PC-3 (cell line): ENCODE measurements at places on chromosomes 3 and 15. TPM values are rescaled to one million over a fixed set of nuclear protein-coding genes. Genes with fewer than 3 reads are reported as not detected.

- peak; percentile 55 for DNase-seq
- H3K27me3 ChIP-seq: no peaks in the 10 kb centered on the region
- no peak overlapping the region for H3K27ac ChIP-seq
- no peak overlapping the region for H3K4me3 ChIP-seq
- peaks cover 1% of the 10 kb centered on the region; the same call in 1 of the 2 replicates for H3K4me1 ChIP-seq
Observed at GRCh38 chr3:128068156-128068620, 16.0 kb downstream of the SEC61A1 start.

- 0 out of 2 replicates have a peak, but pooled peaks cover 5% of the 10 kb centered on the region for H3K27me3 ChIP-seq
- DNase-seq: peak; percentile 31
- H3K4me1 ChIP-seq: no peaks in the 10 kb centered on the region
- H3K36me3 ChIP-seq: no peaks in the 10 kb centered on the region
Observed at GRCh38 chr3:58657571-58658141, 8.9 kb downstream of the FAM3D start.

DNA sequence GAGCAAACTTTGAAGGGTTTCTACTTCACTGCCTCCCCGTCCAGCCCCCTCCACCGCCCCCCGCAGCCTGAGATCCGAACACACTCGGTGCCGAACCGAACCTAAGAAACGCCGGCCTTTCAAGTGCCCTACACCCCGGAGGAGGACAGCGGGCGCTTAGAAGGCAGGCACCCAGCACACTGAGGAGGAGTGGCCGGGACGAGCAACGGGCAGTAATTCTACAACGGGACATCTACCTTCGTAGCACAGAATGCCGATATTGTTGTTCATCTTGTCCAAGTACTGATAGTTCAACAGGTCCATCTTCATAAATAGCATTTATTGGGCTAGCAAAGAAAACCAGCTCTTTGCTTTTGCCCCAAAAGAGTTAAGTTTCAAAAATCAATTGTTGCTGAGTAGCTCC, 513 bp downstream of the VGLL4 start:
- peak; percentile 44 for DNase-seq
- peak overlapping the region; percentile 84 for H3K4me3 ChIP-seq
- peak overlapping the region; percentile 74 for H3K27ac ChIP-seq
- H3K4me1 ChIP-seq: peaks cover 12% of the 10 kb centered on the region; the same call in 1 of the 2 replicates
- H3K27me3 ChIP-seq: no peaks in the 10 kb centered on the region

- H3K4me3 ChIP-seq: peak overlapping the region; percentile 97
- no peaks in the 10 kb centered on the region for H3K36me3 ChIP-seq
- no peaks in the 10 kb centered on the region for H3K27me3 ChIP-seq
- no peak for DNase-seq
Observed at GRCh38 chr15:64990168-64990470, 405 bp upstream of the SPG21 start.

- H3K36me3 ChIP-seq: peaks cover 54% of the 10 kb centered on the region
- H3K27me3 ChIP-seq: no peaks in the 10 kb centered on the region
- no peaks in the 10 kb centered on the region for H3K4me1 ChIP-seq
- no peak for DNase-seq
- no peak overlapping the region for H3K4me3 ChIP-seq
Observed at GRCh38 chr3:52253314-52254304, 8.1 kb downstream of the PPM1M start.

- H3K27me3 ChIP-seq: no peaks in the 10 kb centered on the region
- H3K4me1 ChIP-seq: no peaks in the 10 kb centered on the region
- DNase-seq: no peak
- no peaks in the 10 kb centered on the region for H3K36me3 ChIP-seq
- no peak overlapping the region for H3K27ac ChIP-seq
Observed at GRCh38 chr3:129820587-129820986, 72.9 kb downstream of the TMCC1 start.

- no peaks in the 10 kb centered on the region for H3K4me1 ChIP-seq
- H3K36me3 ChIP-seq: no peaks in the 10 kb centered on the region
- DNase-seq: no peak
- H3K27ac ChIP-seq: no peak overlapping the region
Observed at GRCh38 chr3:157832588-157832987, 273.6 kb downstream of the SHOX2 start.

GRCh38 chr3:162626172-162626571, 1129.6 kb downstream of the OTOL1 start:
- no peak overlapping the region for H3K27ac ChIP-seq
- H3K27me3 ChIP-seq: no peaks in the 10 kb centered on the region
- no peaks in the 10 kb centered on the region for H3K36me3 ChIP-seq
- H3K4me1 ChIP-seq: no peaks in the 10 kb centered on the region
- H3K4me3 ChIP-seq: no peak overlapping the region

GRCh38 chr15:90644952-90645725, 72.0 kb upstream of the BLM start:
- peaks cover 17% of the 10 kb centered on the region for H3K4me1 ChIP-seq
- no peaks in the 10 kb centered on the region for H3K36me3 ChIP-seq
- DNase-seq: no peak
- no peaks in the 10 kb centered on the region for H3K27me3 ChIP-seq

DNA sequence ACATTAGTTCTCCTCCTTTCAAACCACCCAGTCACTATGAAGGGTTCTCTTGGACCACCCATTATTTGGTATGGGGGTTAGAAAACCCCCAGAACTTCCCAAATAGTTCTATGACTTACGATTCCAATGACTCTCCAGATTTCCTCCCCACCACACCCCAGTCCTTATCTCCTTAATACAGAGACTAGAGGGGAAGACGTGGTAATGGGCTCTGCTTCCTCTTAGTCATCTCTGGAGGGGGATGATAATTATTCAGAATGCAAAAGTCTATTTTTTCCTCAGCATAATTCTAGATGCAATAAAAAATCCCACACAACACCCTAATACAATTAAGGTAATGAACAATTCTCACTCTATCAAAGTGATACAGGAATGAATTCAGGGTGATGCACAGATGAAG, 48.9 kb upstream of the CFAP161 start:
- DNase-seq: no peak
- no peaks in the 10 kb centered on the region for H3K36me3 ChIP-seq
- H3K27me3 ChIP-seq: no peaks in the 10 kb centered on the region
- H3K4me3 ChIP-seq: no peak overlapping the region
- H3K4me1 ChIP-seq: peaks cover 7% of the 10 kb centered on the region; the same call in 1 of the 2 replicates

- peak; percentile 60 for DNase-seq
- peaks cover 20% of the 10 kb centered on the region for H3K27me3 ChIP-seq
- H3K4me3 ChIP-seq: no peak overlapping the region
- H3K36me3 ChIP-seq: no peaks in the 10 kb centered on the region
Observed at GRCh38 chr3:123046262-123047061, 18.9 kb upstream of the SEMA5B start.

- no peak for DNase-seq
- no peaks in the 10 kb centered on the region for H3K4me1 ChIP-seq
- H3K27me3 ChIP-seq: no peaks in the 10 kb centered on the region
- no peaks in the 10 kb centered on the region for H3K36me3 ChIP-seq
Observed at GRCh38 chr3:43473244-43473643, 148.6 kb downstream of the ANO10 start.

GRCh38 chr15:34297059-34297458, 40.5 kb downstream of the SLC12A6 start:
- H3K27ac ChIP-seq: peak overlapping the region; percentile 81
- no peaks in the 10 kb centered on the region for H3K27me3 ChIP-seq
- no peaks in the 10 kb centered on the region for H3K36me3 ChIP-seq
- H3K4me3 ChIP-seq: no peak overlapping the region
- H3K4me1 ChIP-seq: peaks cover 30% of the 10 kb centered on the region
- DNase-seq: peak; percentile 62

IL5RA gene
- total RNA-seq: not detected in 2 replicates

TRPM1 gene
- not detected in 2 replicates for total RNA-seq

GRK7 gene
- 0.12 TPM in 1 of 2 replicates, not detected in the other for total RNA-seq

SCN11A gene
- total RNA-seq: not detected in 2 replicates

HHATL gene
- total RNA-seq: not detected in 2 replicates
